ENCODE measurements at places on chromosomes 7 and 10. TPM values are rescaled to one million over a fixed set of nuclear protein-coding genes. Genes with fewer than 3 reads are reported as not detected.
A peak's percentile ranks its signal among the peaks of the same experiment; 100 is the strongest.

Gene PLXNA4
- polyA plus RNA-seq = 0.15 TPM

- H3K27ac ChIP-seq = peak overlapping the region; percentile 65
- H3K36me3 ChIP-seq = no peaks in the 10 kb centered on the region
- H3K27me3 ChIP-seq = no peaks in the 10 kb centered on the region
Observed at GRCh38 chr10:70191972-70192305, 21.6 kb upstream of the SAR1A start.

DNA sequence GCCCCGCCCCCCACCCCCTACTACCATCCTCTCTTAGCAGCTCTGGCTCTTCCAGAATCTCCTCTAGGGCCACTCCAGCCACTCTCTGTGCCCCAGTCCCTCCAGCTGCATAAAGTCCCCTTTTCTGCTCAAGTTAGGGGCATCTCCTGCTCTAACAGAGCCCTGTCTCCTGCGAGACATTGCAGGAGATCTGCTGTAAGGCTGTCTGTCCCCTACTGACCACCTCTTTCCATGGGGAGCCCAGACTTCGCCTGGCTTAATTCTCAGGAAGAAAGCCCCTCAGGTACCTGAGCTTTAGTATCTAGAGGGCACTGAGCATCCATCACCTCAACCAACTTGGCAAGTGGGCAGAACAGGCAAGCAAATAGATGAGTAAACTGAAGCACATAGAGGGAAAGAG, 200.7 kb upstream of the ZMIZ1 start:
- H3K36me3 ChIP-seq = no peaks in the 10 kb centered on the region
- H3K4me1 ChIP-seq = no peaks in the 10 kb centered on the region
- no peak overlapping the region for H3K4me3 ChIP-seq
- DNase-seq = no peak

- no peak overlapping the region for H3K27ac ChIP-seq
- H3K27me3 ChIP-seq = no peaks in the 10 kb centered on the region
- H3K4me1 ChIP-seq = peaks cover 6% of the 10 kb centered on the region
Observed at GRCh38 chr10:73485320-73485719, 10.5 kb downstream of the PPP3CB start.

GRCh38 chr10:17737027-17737965, 14.7 kb upstream of the TMEM236 start:
- DNase-seq = no peak
- no peak overlapping the region for H3K27ac ChIP-seq
- no peaks in the 10 kb centered on the region for H3K27me3 ChIP-seq
- peaks cover 25% of the 10 kb centered on the region for H3K4me1 ChIP-seq
- H3K4me3 ChIP-seq = no peak overlapping the region

GRCh38 chr7:22669692-22670421, 57.1 kb upstream of the IL6 start:
- H3K36me3 ChIP-seq = no peaks in the 10 kb centered on the region
- H3K27me3 ChIP-seq = no peaks in the 10 kb centered on the region
- no peak for DNase-seq

Gene LRRN3
- 0.10 TPM for polyA plus RNA-seq

DNA sequence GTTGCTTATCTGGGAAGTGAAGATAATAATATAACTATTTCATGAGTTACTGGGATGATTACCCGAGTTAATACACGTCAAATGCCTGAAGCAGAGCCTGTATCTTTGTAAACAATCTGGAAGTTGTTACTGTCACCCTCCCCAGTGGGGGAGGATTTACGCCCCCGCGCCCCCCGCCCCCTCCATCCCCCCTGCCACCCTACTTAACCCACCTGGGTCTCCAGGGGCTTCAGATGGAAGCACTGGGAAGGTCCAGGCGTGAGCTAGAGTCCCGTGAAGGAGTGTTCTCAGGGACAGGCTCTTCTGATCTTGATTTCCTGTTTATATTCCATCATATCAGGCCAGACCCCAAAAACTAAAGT, 691 bp upstream of the PPA1 start:
- H3K27me3 ChIP-seq = no peaks in the 10 kb centered on the region
- peaks cover 4% of the 10 kb centered on the region for H3K36me3 ChIP-seq
- DNase-seq = no peak
- peak overlapping the region; percentile 84 for H3K27ac ChIP-seq

DNA sequence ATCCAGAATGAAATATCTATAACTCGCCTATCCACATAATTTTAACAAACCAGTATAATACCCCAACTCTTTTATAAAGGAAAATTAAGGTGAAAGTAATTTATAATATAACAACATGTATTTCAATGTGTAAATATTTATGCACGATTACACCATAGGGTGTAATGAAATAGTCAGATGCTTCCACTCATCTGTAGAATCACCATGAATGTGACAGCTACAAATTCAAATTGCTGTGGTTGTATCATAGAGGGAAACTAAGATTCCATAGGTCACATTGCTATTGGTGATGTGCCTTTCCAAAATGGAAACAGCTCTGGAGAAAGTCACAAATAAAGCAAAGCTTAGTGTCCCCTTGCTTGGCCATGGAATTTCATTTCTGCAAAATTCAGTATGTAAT, 95.7 kb downstream of the CPED1 start:
- no peak overlapping the region for H3K27ac ChIP-seq
- H3K36me3 ChIP-seq = no peaks in the 10 kb centered on the region
- H3K4me3 ChIP-seq = no peak overlapping the region
- no peaks in the 10 kb centered on the region for H3K4me1 ChIP-seq

Gene ODAD2
- polyA plus RNA-seq = 0.26 TPM

DNA sequence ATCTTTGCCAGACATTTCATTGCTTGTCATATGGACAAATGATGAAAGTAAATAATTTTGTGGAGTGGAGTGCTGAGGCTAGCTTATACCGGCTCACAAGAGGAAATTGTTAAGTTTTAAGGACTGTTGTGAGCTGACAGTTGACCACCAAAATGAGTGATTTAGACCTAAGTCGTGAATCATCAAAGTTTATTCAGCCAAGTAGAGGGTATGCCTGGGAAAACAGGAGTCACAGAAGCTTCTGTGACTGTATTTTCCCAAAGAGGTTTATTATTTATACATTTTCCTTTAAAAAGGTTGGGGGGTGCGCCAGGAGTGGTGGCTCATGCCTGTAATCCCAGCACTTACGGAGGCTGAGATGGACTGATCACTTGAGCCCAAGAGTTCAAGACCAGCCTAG, 21.8 kb downstream of the MRPS24 start:
- H3K27ac ChIP-seq = no peak overlapping the region
- no peaks in the 10 kb centered on the region for H3K27me3 ChIP-seq
- H3K36me3 ChIP-seq = no peaks in the 10 kb centered on the region
- DNase-seq = no peak

DNA sequence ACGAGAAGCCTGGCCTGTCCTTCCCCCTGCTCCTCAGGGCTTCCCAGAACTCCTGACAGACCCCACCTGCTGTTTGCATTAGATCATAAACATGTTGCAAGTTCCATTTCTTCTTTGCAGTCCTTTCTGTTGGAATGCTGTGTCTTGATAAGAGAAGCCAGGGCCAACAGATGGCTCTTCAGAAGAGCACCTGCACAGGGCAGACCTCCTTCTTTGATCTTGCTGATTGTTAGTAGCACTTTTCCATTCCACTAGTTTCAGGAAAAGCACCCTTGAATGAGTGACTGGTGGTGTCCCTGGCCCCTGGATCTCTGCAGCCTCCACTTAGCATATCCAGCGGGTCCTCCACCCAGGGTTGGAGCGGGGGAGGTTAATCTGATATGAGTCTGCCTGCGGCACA, 243.2 kb downstream of the GFRA1 start:
- no peak for DNase-seq
- no peaks in the 10 kb centered on the region for H3K36me3 ChIP-seq
- H3K27ac ChIP-seq = no peak overlapping the region

Gene SLC39A12
- 0.06 TPM for polyA plus RNA-seq

GRCh38 chr7:111137296-111138192, 46.6 kb downstream of the LRRN3 start:
- no peak overlapping the region for H3K4me3 ChIP-seq
- H3K4me1 ChIP-seq = peaks cover 13% of the 10 kb centered on the region
- H3K36me3 ChIP-seq = no peaks in the 10 kb centered on the region
- H3K27ac ChIP-seq = peak overlapping the region; percentile 69

DNA sequence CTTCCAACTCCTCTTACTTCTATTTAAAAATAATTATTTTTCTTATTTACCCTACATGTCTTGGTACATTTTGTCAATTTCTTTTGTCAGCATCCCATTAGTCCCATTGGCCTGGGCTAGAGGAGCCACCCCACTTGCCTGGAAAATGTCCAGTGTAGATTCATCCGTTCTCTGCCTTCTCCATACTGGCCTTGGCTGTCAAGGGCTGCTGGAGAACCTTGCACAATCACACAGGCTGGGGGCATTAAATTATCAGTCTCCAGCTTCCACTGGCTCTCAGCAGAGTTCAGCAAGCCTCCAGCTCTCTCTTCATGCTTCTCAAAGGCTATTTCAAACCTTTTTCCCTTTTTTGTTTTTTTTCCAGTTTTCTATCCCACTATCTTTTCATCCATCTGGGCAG, 13.8 kb upstream of the ZCCHC24 start:
- H3K4me1 ChIP-seq = no peaks in the 10 kb centered on the region
- no peak overlapping the region for H3K27ac ChIP-seq

GRCh38 chr7:105808703-105809590, 67.5 kb downstream of the ATXN7L1 start:
- H3K36me3 ChIP-seq = no peaks in the 10 kb centered on the region
- peak; percentile 89 for DNase-seq
- no peaks in the 10 kb centered on the region for H3K27me3 ChIP-seq
- H3K4me1 ChIP-seq = peaks cover 20% of the 10 kb centered on the region

GRCh38 chr10:76021398-76021797, 590.0 kb downstream of the LRMDA start:
- no peak overlapping the region for H3K27ac ChIP-seq
- DNase-seq = no peak
- no peaks in the 10 kb centered on the region for H3K27me3 ChIP-seq
- H3K36me3 ChIP-seq = no peaks in the 10 kb centered on the region

- no peak for DNase-seq
- H3K36me3 ChIP-seq = no peaks in the 10 kb centered on the region
- H3K27me3 ChIP-seq = no peaks in the 10 kb centered on the region
- H3K4me1 ChIP-seq = peaks cover 9% of the 10 kb centered on the region
Observed at GRCh38 chr7:41731493-41732435, 28.9 kb upstream of the INHBA start.

- no peaks in the 10 kb centered on the region for H3K36me3 ChIP-seq
- no peaks in the 10 kb centered on the region for H3K27me3 ChIP-seq
- no peaks in the 10 kb centered on the region for H3K4me1 ChIP-seq
- no peak for DNase-seq
- H3K27ac ChIP-seq = no peak overlapping the region
Observed at GRCh38 chr10:15311569-15312280, 59.4 kb downstream of the FAM171A1 start.

GRCh38 chr10:42955493-42955889, 121.4 kb upstream of the RET start:
- no peaks in the 10 kb centered on the region for H3K4me1 ChIP-seq
- H3K4me3 ChIP-seq = no peak overlapping the region
- no peaks in the 10 kb centered on the region for H3K27me3 ChIP-seq
- no peak overlapping the region for H3K27ac ChIP-seq

DNA sequence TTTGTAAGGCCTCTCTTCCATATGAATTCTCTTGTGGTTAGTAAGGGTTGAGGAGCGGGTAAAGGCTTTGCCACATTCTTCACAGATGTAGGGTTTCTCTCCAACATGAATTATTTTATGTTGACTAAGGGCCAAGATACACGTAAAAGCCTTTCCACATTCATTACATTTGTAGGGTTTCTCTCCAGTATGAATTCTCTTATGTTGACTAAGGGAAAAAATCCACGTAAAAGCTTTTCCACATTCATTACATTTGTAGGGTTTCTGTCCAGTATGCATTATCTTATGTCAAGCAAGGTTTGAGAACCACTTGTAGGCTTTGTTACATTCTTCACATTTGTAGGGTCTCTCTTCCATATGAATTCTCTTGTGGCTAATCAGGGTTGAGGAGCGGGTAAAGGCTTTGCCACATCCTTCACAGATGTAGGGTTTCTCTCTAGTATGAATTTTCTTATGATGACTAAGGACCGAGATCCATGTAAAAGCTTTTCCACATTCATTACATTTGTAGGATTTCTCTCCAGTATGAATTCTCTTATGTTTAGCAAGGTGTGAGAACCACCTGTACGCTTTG, 493.0 kb downstream of the ZNF479 start:
- no peaks in the 10 kb centered on the region for H3K36me3 ChIP-seq
- H3K4me1 ChIP-seq = no peaks in the 10 kb centered on the region
- H3K27me3 ChIP-seq = no peaks in the 10 kb centered on the region
- no peak overlapping the region for H3K27ac ChIP-seq
- DNase-seq = no peak
- no peak overlapping the region for H3K4me3 ChIP-seq

DNA sequence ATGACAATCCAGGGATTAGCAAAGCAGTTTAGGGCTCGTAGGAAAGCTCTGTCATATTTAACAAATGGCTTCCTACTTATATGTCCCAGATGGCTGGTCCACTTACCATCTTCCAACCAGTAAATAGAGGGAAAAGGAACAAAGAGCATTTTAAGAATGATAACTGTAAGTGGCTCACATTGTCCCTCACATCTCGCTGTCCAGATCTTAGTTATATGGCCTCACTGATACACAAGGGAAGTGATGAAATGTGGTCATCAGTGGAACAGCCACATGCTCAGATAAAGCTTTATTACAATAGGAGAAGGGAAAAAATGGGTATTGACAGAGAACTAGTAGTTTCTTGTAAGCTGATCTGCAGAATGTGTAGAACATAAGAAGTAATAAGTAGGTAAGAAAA, 35.8 kb downstream of the IQUB start:
- H3K27ac ChIP-seq = no peak overlapping the region
- DNase-seq = no peak
- H3K27me3 ChIP-seq = no peaks in the 10 kb centered on the region
- H3K4me1 ChIP-seq = no peaks in the 10 kb centered on the region
- no peak overlapping the region for H3K4me3 ChIP-seq
- H3K36me3 ChIP-seq = no peaks in the 10 kb centered on the region

Gene FAM131B
- 0.10 TPM for polyA plus RNA-seq

Gene PIP
- not detected for polyA plus RNA-seq

Gene HEPACAM2
- polyA plus RNA-seq = 0.06 TPM

GRCh38 chr7:74452748-74453321, 871 bp upstream of the GTF2IRD1 start:
- peak overlapping the region; percentile 54 for H3K27ac ChIP-seq
- H3K36me3 ChIP-seq = no peaks in the 10 kb centered on the region
- H3K27me3 ChIP-seq = peaks cover 23% of the 10 kb centered on the region
- DNase-seq = no peak

GRCh38 chr10:1169186-1169885, 113.2 kb downstream of the WDR37 start:
- no peaks in the 10 kb centered on the region for H3K4me1 ChIP-seq
- no peak overlapping the region for H3K27ac ChIP-seq
- no peaks in the 10 kb centered on the region for H3K36me3 ChIP-seq
- peak; percentile 62 for DNase-seq
